CD4-positive, CD25-positive, alpha-beta regulatory T cell (primary cell): ENCODE measurements at places on chromosomes 6 and 20. TPM values are rescaled to one million over a fixed set of nuclear protein-coding genes. Genes with fewer than 3 reads are reported as not detected.

C6orf58 gene
- total RNA-seq = not detected

DSP gene
- total RNA-seq = not detected

GRCh38 chr20:2822073-2822472 lies 5.9 kb downstream of the TMEM239 start:
- peak overlapping the region; percentile 32 for H3K4me3 ChIP-seq
- DNase-seq = peak; percentile 32
- no peaks in the 10 kb centered on the region for H3K36me3 ChIP-seq
- H3K4me1 ChIP-seq = peaks cover 20% of the 10 kb centered on the region
- H3K27ac ChIP-seq = no peak overlapping the region

GRCh38 chr6:129507059-129507807 lies 202.7 kb downstream of the ARHGAP18 start:
- H3K27ac ChIP-seq = no peak overlapping the region
- H3K4me1 ChIP-seq = no peaks in the 10 kb centered on the region
- H3K27me3 ChIP-seq = no peaks in the 10 kb centered on the region
- H3K36me3 ChIP-seq = no peaks in the 10 kb centered on the region

- H3K36me3 ChIP-seq = no peaks in the 10 kb centered on the region
- H3K27me3 ChIP-seq = no peaks in the 10 kb centered on the region
- no peak for DNase-seq
- H3K4me1 ChIP-seq = no peaks in the 10 kb centered on the region
- H3K4me3 ChIP-seq = no peak overlapping the region
- H3K27ac ChIP-seq = no peak overlapping the region
These were observed 18.3 kb downstream of the CPNE5 start for GRCh38 chr6:36820700-36821580.

DNA sequence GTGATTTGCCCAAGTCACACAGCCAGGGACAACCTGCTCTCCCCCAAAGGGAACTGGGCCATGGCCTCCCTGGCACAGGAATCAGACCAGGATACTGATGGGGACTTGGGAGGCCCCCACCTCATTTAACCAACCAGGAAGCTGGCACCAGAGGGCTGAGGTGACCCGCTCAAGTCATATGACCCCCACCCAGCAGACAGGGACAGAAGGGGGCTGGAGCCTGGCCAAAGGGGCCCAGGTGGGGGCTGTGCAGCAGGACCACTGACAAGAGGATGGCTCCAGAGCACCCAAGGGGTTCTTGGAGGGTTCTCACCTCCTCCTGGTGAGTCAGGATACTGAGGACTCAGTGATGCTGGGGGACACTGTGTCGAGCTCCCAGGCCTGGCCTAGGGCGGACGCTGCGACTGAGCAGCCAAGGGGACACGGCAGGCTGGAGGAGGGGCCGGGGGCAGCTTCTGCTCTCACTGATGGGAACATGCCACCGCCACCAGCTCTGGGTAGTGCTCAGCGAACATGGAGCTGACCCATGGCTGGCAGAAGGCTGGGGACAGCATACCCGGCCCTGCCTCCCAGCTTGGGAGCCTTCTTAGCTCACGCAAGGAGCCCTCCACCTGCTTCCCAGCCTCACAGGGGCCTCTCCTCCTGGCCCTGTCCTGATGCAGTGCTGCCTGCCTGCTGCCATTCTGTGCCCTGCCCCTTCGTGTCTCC lies 1.2 kb downstream of the CST7 start:
- peak overlapping the region; percentile 69 for H3K4me3 ChIP-seq
- H3K36me3 ChIP-seq = peaks cover 4% of the 10 kb centered on the region
- H3K4me1 ChIP-seq = peaks cover 50% of the 10 kb centered on the region
- peak overlapping the region; percentile 61 for H3K27ac ChIP-seq

DNA sequence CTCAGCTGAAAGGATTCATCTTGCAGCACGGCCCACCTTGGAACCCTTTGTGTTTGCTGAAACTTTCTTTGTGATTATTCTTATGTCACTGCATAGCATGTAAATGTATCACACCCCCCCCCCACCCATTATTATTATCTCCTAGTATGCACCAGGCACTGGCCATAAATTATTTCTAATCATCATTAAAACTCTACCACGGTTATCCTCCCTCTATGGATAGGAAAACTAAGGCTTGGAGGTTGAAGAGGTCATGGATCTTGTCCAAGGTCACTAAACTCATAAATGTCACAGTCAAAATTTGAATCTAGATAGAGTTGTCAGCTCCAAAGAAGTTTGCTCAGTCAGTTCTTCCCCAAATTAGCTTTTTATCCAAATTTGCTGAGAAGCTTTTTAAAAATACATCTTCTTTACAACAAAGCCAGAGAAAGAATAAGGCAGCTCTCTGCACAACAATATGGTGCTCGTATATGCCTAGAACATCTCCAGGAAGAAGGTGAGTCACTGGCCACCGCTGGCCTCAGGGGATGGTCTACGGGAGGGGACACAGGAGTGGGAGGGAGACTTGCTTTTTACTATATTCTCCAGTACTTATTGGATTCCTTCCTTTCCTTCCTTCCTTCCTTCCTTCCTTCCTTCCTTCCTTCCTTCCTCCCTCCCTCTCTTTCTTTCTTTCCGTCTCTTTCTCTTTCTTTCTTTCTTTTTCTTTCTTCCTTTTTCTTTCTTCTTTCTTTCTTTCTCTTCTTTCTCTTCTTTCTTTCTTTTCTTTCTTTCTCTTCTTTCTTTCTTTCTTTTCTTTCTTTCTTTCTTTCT lies 134.5 kb downstream of the VEGFA start:
- no peak for DNase-seq
- no peak overlapping the region for H3K27ac ChIP-seq
- H3K4me3 ChIP-seq = no peak overlapping the region
- peaks cover 3% of the 10 kb centered on the region for H3K27me3 ChIP-seq
- H3K4me1 ChIP-seq = no peaks in the 10 kb centered on the region
